Activated CD8-positive, alpha-beta T cell treated with anti-CD3 and anti-CD28 coated beads, Interleukin-2, amount 10 ng/mL, durations not matched to agents 7 days and 5 days (primary cell): ENCODE measurements at places on chromosomes 6 and 20. TPM values are rescaled to one million over a fixed set of nuclear protein-coding genes. Genes with fewer than 3 reads are reported as not detected.

GRCh38 chr6:109762769-109763441 is 71.8 kb downstream of the FIG4 start:
- peaks cover 16% of the 10 kb centered on the region for H3K4me1 ChIP-seq
- no peak overlapping the region for H3K27ac ChIP-seq
- H3K4me3 ChIP-seq: no peak overlapping the region
- DNase-seq: no peak
- H3K27me3 ChIP-seq: no peaks in the 10 kb centered on the region
- peaks cover 14% of the 10 kb centered on the region for H3K36me3 ChIP-seq

GRCh38 chr20:23147964-23148730 is 62.0 kb upstream of the CD93 start:
- H3K4me3 ChIP-seq: no peak overlapping the region
- peak; percentile 32 for DNase-seq
- peak overlapping the region; percentile 43 for H3K27ac ChIP-seq
- peaks cover 14% of the 10 kb centered on the region for H3K27me3 ChIP-seq

DNA sequence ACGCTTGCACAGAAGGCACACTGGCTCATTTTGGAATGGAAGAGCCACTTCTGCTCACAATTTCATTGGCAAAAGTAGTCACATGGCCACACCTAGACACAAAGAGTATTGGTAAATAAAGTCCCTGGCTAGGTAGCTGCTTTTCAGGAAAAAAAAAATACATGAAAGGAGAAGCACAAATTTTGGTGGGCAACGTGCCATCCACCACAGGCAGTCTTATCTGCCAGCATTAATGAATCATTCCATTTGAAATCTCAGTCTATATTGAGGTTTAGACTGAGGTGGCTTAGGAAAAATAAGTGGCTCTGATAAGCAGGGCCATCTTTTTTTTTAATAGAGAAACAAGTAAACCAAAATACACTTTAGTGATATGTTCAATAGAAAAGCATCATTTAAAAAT is 44.3 kb downstream of the ADGRB3 start:
- no peak overlapping the region for H3K4me3 ChIP-seq
- H3K27me3 ChIP-seq: no peaks in the 10 kb centered on the region
- no peaks in the 10 kb centered on the region for H3K4me1 ChIP-seq
- no peak overlapping the region for H3K27ac ChIP-seq
- H3K36me3 ChIP-seq: no peaks in the 10 kb centered on the region

DNA sequence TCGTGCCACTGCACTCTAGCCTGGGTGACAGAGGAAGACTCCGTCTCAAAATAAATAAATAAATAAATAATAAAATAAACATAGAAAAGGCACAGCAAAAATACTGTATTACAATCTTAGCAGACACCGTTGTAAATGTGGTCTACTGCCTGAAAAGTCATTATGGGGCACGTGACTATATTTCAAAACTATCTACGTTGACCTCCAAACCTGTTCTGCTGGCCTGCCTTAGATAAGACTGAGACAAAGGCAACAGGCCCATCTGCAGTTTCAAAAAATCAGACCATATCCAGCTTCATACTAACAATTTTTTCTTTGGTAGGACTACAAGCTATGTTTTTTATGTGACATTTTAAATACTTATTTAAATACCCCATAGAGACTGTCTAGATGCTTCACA is 59.1 kb downstream of the AGPAT4 start:
- no peak for DNase-seq
- H3K4me1 ChIP-seq: no peaks in the 10 kb centered on the region
- H3K27me3 ChIP-seq: no peaks in the 10 kb centered on the region
- H3K4me3 ChIP-seq: no peak overlapping the region
- H3K36me3 ChIP-seq: peaks cover 2% of the 10 kb centered on the region
- H3K27ac ChIP-seq: no peak overlapping the region

DNA sequence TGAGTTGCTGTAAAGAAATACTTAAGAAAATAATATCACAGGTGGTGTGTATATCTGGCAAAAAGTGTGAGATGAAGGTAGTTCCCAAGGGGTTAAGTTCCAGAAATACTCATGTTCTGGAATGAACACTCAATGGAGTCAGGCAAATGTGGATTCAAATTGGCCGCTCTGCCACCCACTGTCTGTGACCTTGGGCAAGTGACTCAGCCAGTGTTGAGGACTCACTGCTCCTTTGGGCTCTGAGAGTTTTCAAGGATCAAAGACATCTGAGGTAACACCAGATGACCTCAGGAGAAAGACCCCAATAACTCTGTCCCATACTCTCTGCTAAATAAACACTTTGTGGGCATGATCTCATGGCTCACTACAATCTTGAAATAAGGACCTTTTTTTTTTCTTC is 59.2 kb upstream of the EYA2 start:
- H3K4me1 ChIP-seq: peaks cover 5% of the 10 kb centered on the region
- H3K4me3 ChIP-seq: no peak overlapping the region
- no peak for DNase-seq
- H3K36me3 ChIP-seq: no peaks in the 10 kb centered on the region
- H3K27ac ChIP-seq: no peak overlapping the region

CPXM1 gene
- 0.11 TPM for total RNA-seq

ALDH8A1 gene
- total RNA-seq: 0.45 TPM

SLC22A7 gene
- not detected for total RNA-seq

GRCh38 chr6:93036835-93037234 is 382.5 kb downstream of the EPHA7 start:
- no peaks in the 10 kb centered on the region for H3K4me1 ChIP-seq
- no peak for DNase-seq
- H3K4me3 ChIP-seq: no peak overlapping the region
- H3K27ac ChIP-seq: no peak overlapping the region

DNA sequence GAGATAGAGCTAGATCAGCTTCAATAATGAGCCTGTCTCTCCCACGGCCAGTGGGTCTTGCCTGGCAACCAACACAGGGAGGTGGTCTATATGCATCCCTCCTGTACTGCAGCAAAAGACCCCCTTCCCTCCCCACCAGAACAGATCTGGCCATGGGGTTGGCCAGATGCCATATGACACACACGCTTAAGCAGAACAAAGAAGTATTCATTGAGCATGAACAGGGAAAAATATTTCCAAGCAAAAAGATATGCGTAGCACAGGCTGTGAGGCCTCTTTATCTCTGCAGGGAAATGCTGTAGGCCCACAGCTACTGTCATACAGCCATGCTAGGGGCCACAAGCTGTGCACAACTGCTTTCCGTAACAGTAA is 73.4 kb upstream of the NRSN1 start:
- no peaks in the 10 kb centered on the region for H3K4me1 ChIP-seq
- no peak overlapping the region for H3K27ac ChIP-seq
- H3K36me3 ChIP-seq: no peaks in the 10 kb centered on the region
- no peak overlapping the region for H3K4me3 ChIP-seq

DNA sequence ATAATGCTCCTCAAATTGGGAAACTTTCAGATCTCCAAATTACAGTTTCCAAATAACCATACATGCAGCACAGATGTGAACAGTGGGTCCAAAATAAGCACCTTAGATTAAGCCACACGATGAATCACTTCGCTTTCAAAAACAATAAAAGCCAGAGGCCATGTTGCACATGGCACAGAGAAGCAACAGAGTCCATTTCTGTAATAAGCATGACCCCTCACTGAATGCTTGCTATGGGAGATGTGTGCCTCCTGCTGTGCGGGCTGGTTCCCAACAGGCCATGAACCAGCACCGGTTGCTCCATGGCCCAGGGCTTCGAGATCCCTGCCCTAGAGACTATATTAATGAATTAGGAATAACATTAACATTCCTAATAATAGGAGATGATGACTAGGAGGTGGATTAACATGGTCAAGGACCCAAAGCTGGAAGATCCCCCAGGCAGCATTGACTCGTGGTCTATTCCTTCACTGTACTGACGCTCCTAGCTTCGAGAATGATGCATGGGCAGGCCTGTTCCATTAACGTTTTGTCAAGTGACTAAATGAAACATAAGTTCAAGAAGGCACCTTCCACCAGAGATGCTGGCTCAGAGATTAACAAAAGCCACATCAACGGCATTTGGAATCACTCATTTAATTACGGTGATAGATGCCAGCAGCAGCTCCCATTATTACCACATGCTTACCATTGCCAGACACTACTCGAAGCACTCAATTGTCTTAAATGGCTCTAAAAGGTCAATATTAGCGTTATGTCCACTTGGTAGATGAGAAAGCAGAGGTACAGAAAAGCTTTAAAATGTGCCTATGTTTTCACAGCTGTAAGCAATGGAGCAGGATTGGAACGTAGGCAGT is 470.6 kb upstream of the AGPAT4 start:
- H3K36me3 ChIP-seq: no peaks in the 10 kb centered on the region
- no peak for DNase-seq
- H3K4me1 ChIP-seq: no peaks in the 10 kb centered on the region
- H3K27me3 ChIP-seq: no peaks in the 10 kb centered on the region

- H3K36me3 ChIP-seq: peaks cover 84% of the 10 kb centered on the region
- no peaks in the 10 kb centered on the region for H3K27me3 ChIP-seq
- no peak overlapping the region for H3K27ac ChIP-seq
- H3K4me3 ChIP-seq: no peak overlapping the region
- no peak for DNase-seq
Measured at GRCh38 chr20:48653706-48654051, 174.1 kb downstream of the PREX1 start.

- no peak overlapping the region for H3K27ac ChIP-seq
- no peaks in the 10 kb centered on the region for H3K27me3 ChIP-seq
- H3K36me3 ChIP-seq: no peaks in the 10 kb centered on the region
Measured at GRCh38 chr20:17816804-17817587, 117.2 kb downstream of the BANF2 start.

DNA sequence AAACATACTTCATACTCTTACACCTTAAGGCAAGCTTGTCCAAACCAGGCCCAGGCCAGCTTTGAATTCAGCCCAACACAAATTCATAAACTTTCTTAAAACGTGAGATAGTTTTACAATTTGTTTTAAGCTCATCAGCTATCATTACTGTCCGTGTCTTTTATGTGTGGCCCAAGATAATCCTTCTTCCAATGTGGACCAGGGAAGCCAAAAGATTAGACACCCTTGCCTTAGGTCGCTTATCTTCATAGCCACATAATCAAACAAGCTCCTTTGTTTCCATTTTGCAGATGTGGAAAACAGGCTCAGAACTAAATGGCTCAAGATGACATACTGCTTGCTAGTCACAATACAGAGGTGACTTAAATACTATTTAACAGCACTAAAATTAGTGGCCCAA is 6.0 kb downstream of the SALL4 start:
- peaks cover 39% of the 10 kb centered on the region for H3K27me3 ChIP-seq
- H3K27ac ChIP-seq: no peak overlapping the region
- H3K4me3 ChIP-seq: no peak overlapping the region
- H3K4me1 ChIP-seq: peaks cover 9% of the 10 kb centered on the region
- H3K36me3 ChIP-seq: no peaks in the 10 kb centered on the region

GRCh38 chr20:15005300-15005986 is 668.0 kb upstream of the FLRT3 start:
- H3K4me1 ChIP-seq: no peaks in the 10 kb centered on the region
- no peak overlapping the region for H3K4me3 ChIP-seq
- H3K27ac ChIP-seq: no peak overlapping the region

DNA sequence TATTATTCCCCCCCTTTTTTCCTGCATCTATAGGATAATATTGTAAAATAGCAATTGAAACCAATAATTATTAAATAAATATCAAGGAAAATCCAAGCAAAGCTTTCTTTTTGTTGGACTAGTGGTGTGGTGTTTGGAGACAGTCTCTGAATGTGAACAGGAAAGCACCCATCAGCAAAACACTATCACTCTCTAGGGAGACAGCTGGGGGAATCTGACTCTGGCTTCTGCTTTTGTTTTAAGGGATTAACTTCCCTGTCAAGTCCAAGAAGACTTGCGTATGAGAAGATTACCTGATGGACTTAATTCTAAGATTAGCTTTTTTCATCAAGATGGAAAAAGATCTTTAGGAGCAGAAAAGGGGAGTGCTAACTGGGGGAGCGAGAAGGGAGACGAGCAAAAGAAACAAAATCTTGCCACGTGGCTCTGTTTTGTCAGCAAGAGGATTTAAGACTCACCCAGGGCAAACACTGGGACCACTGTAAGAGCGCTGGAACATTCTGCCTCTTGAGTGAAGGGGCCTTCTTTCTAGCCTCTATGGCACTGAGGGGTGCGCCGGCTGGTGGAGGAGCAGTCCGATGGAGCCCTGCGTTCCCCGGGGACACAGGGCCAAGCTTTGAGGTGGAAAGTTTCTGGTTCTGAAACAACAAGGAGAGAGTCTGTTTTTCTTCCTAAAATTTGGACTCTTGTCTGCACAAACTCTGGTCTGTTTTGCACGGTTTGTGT is 570 bp downstream of the TULP4 start:
- no peaks in the 10 kb centered on the region for H3K27me3 ChIP-seq
- H3K4me1 ChIP-seq: peaks cover 16% of the 10 kb centered on the region
- DNase-seq: no peak
- peaks cover 19% of the 10 kb centered on the region for H3K36me3 ChIP-seq
- H3K27ac ChIP-seq: no peak overlapping the region

GRCh38 chr6:21208796-21209186 is 384.8 kb upstream of the SOX4 start:
- H3K27me3 ChIP-seq: no peaks in the 10 kb centered on the region
- H3K27ac ChIP-seq: no peak overlapping the region
- no peak for DNase-seq
- H3K4me3 ChIP-seq: no peak overlapping the region

DNA sequence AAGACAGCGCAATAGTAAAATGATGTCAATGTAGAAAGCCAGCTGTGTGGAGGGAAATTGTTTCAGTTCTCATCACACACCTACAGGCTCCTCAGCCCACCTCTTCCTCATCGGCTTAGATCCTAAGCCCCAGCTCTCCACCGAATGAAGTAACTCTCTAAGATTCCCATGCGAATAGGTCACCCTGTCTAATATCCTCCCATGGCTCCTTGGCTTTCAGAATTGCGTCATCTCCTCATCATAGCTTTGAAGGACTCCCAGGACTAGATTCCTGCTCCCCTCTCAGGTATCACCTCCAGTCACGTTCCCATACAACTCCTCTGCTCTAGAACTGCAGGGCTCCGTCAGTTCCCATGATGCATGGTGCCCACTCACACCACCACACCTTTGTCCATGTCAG is 16.2 kb upstream of the SLC22A16 start:
- H3K27ac ChIP-seq: no peak overlapping the region
- no peaks in the 10 kb centered on the region for H3K36me3 ChIP-seq
- no peaks in the 10 kb centered on the region for H3K4me1 ChIP-seq
- H3K27me3 ChIP-seq: peaks cover 12% of the 10 kb centered on the region

HLA-DQB1 gene
- 15.1 TPM for total RNA-seq

GRCh38 chr6:6738922-6739716 is 150.6 kb downstream of the LY86 start:
- peaks cover 6% of the 10 kb centered on the region for H3K4me1 ChIP-seq
- DNase-seq: no peak
- H3K4me3 ChIP-seq: no peak overlapping the region
- peaks cover 36% of the 10 kb centered on the region for H3K27me3 ChIP-seq

- H3K4me3 ChIP-seq: no peak overlapping the region
- H3K4me1 ChIP-seq: no peaks in the 10 kb centered on the region
- DNase-seq: no peak
- no peaks in the 10 kb centered on the region for H3K27me3 ChIP-seq
- no peaks in the 10 kb centered on the region for H3K36me3 ChIP-seq
- H3K27ac ChIP-seq: no peak overlapping the region
Measured at GRCh38 chr20:14580418-14581074, 243.1 kb upstream of the FLRT3 start.

ATP6V1G2 gene
- total RNA-seq: 2.5 TPM
